Eye (tissue), 1 donor: ENCODE measurements at places on chromosomes 12 and 14.
A peak's percentile ranks its signal among the peaks of the same experiment; 100 is the strongest.

DNA sequence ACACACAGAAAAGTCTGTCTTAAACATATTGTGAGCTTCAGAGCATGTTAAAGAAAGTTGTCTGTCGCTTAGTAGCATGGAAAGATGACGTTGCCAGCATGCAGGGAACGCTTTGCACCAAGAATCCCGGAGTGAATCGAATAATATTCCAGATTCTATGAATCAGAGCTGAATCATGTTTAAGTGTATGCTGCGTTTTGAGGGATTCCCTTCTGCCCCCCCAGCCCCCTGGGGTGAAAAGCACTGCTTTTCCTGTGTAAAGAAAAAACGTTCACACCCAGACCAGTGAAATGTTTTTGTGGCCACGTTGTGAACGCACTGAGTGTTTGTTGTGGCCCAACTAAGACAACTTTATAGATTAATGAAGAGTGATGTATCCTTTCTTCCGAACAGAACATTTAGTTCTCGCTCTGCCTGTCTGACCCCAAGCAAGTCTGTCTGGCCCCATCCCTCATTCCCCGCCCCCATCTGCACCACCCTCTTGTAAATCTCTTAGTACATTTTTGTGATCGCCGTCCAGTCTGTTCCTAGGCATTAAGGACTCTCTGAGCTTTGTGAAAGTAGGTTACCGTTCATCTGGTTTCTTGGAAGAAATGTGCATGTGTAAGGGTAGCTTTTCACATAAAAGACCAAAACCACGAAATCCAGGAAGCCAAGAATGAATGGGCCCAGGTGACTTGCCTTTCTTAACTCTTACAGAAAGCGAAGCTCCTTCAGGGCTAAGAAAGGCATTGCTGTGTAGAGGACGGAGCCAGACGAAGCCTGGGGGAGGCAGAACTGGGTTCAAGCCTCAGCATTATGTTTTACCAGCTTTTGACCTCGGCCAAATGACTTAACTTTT lies 103.0 kb downstream of the SAMD4A start:
- no peak for DNase-seq

- DNase-seq, result no peak
Measured at GRCh38 chr14:90567991-90568390, 171.2 kb downstream of the CALM1 start.

- no peak for DNase-seq
Measured at GRCh38 chr12:77572371-77572770, 258.3 kb upstream of the NAV3 start.

DNA sequence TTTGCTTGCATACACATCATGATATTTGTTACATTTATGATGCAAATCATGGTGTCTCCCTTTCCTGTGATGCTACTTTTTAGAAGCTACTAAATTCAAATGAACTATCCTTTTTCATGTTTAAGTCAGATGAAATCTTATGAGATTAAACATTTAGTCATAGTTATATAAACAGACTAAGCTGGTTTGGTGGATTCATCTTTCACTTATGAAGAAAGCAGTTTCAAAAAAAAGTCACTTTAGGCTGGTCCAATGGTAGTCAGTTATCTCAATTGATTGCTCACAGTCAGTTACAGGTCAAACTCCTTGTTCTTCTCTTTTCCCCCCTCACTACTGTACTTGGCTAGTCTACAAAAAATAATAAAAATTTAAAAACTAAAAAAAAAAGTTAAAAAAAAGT lies 19.7 kb downstream of the SYCP3 start:
- DNase-seq, result no peak

- DNase-seq, result no peak
Measured at GRCh38 chr14:105422695-105423487, 3.3 kb downstream of the MTA1 start.

DNA sequence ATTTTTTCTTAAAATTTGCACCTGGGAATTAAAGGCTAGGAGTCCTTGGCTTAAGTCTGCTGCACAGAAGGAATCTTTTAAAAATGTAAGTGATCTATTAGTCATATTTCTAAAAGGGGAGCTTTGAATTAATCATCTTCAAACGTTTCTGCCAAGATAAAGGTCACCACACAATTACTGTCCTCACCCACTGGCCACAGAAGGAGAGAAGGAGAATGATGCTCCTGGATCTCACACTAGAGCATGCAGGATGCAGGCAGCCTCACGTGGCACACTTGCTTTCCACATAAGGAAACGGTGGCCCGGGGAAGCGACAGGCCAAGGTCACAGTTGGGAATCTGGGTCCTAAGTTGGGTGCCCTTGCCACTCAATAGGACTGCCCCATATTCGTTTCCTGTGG lies 16.9 kb downstream of the PLEKHG7 start:
- DNase-seq, result no peak

DNA sequence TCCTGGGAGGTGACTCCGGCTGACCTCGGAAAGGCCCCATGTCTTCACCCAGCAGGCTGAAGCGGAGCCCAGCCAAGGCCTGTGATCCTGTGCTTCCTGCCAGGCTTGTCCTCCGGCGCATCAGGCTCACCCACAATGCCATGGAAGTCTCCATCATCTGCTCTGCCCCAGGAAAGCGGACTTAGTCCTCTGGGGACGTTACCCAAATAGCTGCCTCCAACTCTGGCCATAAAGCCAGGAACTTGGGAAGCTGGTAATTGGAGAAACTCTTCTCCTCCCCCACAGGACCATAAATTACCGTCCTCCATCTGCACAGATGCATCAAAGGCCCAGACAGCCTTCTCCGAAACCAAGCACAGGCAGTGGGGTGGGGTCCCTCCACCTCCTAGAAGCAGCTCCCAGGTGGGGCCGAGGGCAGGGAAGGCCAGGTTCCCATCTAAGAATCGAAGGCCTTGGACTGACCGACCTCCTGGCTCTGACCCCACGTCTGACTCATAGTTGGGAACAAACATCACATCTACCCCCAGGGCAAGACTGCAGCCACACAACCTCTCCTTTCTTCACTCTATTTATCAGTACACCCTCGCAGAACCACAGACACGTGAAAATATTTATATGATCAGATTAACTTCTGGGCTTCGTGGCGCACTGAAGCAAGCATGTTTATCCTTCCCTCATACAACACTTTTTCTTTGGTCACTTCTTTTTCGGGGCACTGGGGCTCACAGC lies 56.4 kb downstream of the PITPNM2 start:
- DNase-seq, result no peak

- peak; percentile 78 for DNase-seq
Measured at GRCh38 chr14:100828031-100828769, 2.3 kb downstream of the MEG3 start.

GRCh38 chr12:6703631-6704030 lies 3.0 kb upstream of the PIANP start:
- peak; percentile 61 for DNase-seq

GRCh38 chr12:111715279-111715678 lies 29.4 kb downstream of the ACAD10 start:
- no peak for DNase-seq

- DNase-seq, result no peak
Measured at GRCh38 chr12:39127401-39127800, 222.0 kb upstream of the CPNE8 start.
